Fibroblast of upper back skin (primary cell): ENCODE measurements at places on chromosomes 16 and 17.

GRCh38 chr17:79114458-79115301 is 40.1 kb downstream of the ENGASE start:
- DNase-seq: no peak

DNA sequence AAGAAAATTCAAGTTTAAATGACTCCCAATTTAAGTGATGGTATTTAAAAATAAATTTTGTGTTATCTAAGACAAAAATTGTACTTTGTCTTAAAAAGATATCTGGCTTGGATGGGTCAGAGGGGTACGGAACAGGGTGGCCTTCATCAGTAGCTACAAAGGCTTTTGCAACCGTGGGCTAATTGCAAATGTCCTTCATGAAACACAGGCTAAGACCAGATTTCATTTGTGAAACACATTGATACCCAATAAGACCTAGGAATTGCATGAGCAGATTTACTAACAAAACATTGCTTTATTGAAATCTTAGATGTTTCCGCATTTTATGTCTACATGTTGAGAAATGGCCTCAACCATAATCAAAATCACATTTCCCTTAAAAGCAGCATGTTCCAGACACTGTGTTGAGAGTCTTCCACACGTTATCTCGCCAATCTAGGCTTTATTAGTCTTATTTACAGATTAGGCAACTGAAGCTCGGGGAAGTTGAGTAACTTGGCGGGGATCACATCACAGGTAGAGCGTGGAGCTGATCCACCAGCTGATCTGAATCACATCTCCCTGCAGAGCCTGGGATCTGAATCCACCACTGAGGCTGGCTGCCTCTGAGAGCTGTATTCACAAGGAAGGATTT is 21.8 kb downstream of the FBXO39 start:
- no peak for DNase-seq

DNA sequence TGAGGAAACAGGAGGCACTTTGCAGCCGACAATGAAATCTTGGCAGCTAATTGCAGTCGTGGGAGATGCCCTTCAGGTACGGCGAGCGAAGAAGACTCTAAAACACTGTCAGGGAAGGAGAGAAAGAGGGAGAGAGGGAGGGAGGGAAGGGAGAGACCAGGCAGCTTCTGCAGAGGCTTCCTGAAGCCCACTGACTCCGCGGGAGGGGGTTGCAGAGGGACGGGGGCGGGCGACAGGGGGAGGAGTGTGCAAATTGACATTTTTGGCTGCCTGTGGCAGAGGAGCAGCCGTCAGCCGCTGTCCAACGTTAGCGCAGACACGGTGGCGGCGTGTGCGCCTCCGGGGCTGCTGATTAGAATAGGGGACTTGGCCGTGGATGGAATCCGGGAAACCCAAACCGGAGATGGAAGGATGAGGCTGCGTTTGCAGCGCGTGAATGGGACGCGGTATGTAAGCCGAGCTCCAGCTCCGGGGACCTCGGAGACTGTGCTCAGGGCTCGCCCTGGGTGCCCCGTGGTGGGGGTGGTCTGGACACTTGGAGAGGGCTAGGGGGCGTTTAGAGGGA is 849.1 kb upstream of the RBFOX1 start:
- no peak for DNase-seq

GRCh38 chr17:9261081-9262012 is 240.0 kb downstream of the NTN1 start:
- DNase-seq: no peak

GRCh38 chr17:78051186-78051972 is 77.2 kb downstream of the TMC6 start:
- DNase-seq: no peak

DNA sequence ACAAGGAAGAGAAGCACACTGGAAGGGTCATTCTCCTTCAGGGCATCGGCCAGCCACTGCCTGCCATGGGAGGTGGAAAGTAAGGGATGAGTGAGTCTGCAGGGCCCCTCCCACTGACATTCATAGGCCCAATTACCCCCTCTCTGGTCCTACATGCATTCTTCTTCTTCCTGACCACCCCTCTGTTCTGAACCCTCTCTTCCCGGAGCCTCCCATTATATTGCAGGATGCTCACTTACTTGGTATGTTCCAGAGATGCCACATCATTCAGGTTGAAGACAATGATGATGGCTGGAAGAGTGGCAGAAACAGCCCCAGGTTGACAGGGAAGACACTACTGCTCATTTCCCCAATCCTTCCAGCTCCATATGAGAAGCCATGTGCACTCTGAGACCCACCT is 2.5 kb downstream of the RAB34 start:
- DNase-seq: no peak

- peak; percentile 79 for DNase-seq
Observed at GRCh38 chr17:44222112-44222869, 2.8 kb upstream of the UBTF start.

DNA sequence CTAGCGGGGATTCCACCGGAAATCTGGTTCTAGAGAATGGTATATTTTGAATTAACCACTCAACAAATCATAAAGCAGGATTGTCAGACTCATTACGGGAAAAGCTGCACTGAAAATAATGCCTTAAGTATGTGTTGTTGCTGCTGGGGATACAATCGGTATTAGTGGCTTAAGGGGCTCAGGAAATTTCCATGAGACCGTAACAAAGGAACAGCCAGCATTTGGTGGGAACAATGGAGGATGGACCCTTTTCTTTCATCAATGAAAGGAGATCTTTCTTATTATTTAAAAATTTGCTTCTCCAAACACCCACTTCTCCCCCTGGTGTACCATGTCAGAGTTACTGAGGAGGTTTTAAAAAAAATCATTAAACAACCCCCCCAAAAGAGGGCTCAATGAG is 342.6 kb upstream of the ZFHX3 start:
- no peak for DNase-seq

- DNase-seq: peak; percentile 95
Observed at GRCh38 chr16:3938843-3939624, 58.5 kb upstream of the CREBBP start.

DNA sequence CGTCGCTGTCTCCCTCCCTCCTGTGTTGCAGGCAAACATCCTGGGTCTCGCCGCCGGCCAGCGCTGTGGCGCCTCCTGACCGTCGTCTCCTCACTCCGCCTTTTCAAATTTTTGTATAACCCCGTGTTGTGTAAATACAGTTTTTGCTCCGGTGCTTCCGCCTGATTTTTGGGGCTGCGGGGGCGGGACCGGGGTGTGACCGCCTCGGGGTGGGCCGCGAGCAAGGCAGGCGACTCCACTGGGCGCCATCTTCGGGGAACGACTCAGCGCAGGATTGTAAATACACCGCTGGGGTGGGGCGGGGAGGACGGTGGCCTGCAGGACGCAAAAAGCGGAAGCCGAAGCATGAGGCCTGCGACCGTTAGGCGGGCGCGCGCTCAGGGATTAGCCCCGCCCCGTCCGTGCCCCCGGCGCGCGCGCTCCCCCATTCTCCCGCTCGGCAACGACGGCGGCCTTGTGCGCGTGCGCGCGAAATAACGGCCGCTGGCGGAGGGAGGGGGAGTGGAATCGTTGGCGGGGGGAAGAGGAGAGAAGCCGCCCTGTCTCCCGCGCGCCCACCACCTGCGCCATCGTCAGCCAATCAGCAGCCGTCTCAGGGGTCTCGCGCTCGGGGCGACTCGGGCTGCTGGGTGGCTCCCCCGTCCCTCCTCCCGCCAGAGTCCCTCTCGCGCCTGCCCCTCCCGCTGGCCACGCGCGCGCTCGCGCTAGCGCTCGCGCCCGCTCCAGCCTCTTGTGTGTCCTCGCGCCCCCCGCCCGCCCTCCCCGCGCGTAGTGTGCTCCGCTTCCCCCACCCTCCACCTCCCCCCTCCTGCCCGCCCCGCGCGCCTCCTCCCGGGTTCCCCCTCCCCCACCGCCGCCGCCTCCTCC is 864 bp upstream of the MAZ start:
- DNase-seq: peak; percentile 97

DNA sequence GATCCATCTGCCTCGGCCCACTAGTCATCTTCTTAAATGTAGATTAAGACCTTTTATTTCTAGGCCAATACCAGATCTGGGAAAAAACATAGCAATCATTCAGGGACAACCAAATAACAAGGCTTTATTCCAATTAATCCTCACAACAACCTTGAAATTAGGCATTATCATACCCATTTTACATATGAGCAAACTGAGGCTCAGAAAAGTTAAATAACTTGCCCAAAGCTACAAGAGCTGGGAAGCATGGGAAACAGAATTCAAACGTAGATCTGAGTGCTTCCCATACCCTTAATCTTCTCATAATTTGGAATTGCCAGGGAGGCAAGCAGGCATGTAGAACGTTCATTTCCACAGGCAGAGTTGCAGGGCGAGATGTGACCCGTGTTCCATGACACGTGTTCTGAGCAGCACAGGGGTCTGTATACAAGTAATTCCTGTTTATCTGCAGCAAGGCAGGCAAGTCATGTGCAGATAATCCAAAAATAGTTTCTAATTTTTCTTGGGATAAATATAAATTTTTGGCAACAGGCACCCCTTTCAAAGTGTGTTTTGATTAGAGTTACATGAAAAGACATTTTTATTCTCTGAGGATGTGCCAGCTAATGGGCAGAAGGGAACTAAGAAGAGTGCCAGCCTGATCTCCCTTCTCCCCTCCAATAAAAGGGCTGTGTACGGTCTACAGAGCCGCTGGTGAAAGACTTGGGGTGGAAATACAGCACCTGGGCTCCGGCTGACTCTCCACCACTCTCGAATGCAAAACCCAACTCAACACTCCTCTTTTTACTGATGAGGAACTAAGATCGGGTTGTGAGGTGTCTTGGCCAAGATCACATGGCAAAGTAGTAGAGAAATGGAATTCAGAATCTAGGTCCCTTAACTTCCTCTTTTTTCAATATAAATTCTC is 27.7 kb upstream of the MYOCD start:
- DNase-seq: no peak

- DNase-seq: no peak
Observed at GRCh38 chr16:17404941-17405689, 65.6 kb downstream of the XYLT1 start.

- DNase-seq: no peak
Observed at GRCh38 chr16:66649167-66649566, 44.7 kb downstream of the CMTM3 start.
